ENCODE measurements at places on chromosomes 3 and 15.

DNA sequence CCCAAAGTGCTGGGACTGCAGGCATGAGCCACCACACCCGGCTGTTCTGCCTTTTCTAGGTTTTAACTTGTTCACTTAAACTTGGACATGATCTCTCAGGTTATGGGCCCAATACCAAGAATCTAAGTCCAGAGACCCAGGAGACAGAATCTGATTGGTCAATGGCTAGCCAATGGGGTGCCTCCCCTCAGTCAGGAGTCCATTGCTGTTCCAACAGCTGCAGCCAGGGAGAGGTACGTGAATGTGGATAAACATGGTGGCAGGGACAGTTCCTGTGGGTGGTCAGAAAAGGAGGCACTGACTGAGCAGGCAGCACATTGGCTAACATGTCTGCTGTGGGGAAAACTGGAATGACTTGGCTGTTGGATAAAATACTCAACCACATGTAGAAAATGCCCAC, 140.3 kb downstream of the RPLP1 start:
- no peak for DNase-seq

DNA sequence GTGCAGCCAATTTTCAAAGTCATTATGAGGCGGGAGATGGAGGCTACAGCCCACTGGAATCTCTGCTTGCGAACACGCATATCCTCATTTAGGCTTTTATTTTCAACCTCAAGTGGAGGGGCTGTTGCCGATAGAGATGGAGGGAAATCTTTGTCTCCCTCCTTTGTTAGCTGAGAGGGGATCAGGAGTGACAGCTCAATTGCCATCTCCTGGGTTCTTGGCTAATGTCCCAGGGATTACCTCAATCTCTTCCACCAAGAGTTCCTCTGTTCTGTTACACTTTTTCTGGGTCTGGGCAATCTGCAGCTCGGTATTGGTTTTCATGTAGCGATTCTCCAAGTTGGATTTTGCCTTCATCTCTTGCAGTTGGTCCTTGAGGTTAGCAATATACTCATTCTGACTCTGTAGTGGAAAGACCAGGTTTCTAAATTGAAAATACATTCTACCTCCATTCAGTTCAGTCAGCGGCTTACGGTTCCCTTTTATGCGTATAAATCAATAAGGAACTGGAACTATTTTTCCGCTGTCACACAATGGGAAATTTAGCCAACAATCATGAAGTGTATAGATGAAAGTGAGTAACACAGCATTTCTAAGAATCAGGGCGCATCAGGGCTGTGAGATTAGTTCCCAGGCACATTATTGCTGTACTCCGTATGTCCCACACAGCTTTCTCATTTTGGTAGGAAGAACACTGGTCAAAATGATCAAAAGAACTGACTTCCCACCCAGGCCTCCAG, 36.2 kb upstream of the RPL35A start:
- no peak for DNase-seq

DNA sequence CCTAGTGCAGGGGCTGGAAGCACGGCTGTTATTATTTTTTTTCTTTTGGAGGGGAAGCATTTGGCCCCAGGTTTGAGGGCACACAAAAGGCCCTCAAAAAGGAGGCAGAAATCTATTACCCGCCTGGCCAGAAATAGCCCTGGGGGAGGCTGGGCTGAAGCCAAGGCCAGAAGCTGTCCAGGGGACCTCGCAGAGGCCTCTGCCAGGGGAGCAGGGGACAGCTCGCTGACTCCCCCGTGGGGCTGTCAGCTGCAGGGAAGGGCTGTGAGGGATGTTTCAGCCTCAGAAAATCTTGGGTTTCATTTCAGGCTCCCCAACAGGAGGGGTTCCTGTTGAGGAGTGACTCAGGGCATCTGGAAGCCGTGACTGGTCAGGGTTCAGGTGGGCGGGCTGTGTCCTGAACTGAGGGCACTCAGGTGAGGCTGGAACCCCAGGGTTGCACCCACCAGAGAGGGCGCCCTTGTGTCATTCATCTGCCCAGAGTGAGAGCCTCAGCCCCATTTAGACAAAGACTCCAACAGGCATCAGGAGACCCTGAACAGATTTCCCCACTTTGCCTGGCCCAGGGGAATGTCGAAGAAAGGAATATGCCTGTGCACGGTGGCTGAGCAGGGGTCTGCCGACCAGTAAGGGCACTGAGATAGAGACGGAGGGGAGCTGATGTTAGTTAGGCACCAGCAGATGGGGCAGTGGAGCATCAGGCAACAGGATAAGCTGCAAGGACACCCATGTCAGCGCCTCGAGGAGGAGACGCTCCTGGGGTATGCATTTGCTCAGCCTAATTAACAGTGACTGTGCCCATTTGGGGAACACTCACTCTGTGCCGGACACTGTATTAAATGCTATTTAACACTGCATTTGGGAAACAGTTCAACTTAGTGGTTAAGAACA, 43.5 kb upstream of the SLC6A11 start:
- DNase-seq, result no peak

- no peak for DNase-seq
These were observed 1035.1 kb upstream of the NR2F2 start for GRCh38 chr15:95295363-95295762.

DNA sequence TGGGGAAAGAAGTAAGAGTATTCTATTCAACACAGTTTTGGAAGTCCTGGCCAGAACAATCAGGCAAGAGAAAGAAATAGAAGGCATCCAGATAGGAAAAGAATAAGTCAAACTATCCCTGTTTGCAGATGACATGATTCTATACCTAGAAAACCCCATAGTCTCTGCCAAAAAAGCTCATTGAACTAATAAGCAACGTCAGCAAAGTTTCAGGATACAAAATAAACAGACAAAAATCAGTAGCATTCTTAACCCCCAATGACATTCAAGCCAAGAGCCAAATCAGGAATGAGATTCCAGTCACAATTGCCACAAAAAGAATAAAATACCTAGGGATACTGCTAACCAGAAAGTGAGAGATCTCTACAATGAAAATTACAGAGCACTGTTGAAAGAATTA, 99.4 kb upstream of the MITF start:
- DNase-seq, result no peak

GRCh38 chr3:30539206-30539605, 67.2 kb upstream of the TGFBR2 start:
- no peak for DNase-seq

DNA sequence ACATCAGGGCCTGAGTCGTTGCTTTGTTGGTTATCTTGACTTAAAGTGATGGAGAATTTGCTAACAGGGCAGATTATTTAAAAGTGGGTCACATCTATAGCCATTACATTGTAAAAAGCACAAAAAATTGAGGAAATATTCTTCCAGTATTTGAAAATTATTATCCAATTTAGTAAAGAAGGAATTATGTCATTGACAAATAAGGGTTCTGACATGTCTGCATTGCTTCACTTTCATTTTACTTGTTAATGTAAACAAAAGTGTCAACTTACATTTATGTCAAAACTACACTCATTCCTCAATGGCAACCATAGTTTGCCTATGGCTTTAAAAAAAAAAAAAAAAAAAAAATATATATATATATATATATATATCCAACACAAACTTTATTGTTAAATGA, 3.4 kb upstream of the PARP14 start:
- DNase-seq, result no peak

DNA sequence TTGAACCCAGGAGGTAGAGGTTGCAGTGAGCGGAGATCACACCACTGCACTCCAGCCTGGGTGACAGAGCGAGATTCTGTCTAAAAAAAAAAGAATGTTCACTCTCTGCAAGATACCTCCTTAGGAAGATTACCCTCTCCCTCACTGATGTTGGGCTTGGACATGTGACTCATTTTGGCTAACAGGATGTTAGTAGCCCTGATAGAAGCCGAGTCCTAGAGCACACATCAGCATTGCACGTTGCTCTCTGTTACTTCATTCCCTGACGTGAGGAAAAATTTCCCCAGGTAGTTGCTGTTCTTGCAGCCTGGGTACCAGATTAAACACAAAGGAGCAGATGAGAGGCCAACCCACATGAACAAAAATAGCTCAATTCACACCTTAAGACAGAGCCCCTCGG, 78.1 kb upstream of the PRICKLE2 start:
- no peak for DNase-seq

DNA sequence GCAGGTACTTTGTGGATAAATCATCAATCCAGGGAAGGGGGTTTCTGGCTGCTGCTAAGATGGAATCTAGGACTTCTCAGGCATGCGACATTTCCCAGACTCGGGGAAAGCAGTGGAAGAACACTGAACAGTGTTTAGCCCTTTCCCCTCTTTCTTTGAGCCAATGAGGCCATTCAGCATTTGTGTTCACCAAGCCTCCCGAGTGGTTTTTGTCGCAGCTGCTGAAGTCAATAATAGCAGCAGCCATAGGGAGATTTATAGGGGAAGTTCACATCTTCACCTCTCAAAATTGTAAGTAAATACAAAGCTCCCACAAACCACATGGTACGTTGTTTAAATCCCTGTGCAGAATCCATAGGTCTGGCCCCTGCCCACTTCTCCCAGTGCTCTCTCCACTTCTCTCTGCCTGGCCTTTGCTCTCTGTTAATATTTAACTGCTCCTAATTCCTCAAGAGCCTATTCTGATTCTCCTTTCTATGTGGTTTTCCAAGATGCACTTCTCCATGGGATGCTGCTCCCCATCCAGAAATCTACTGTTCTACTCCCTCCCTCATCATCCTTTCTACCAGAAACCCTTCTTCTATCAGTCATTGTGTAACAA, 230.7 kb downstream of the SHQ1 start:
- no peak for DNase-seq

GRCh38 chr3:149170672-149171071, 41.2 kb downstream of the HPS3 start:
- DNase-seq, result no peak

GRCh38 chr15:48693484-48693883, 48.0 kb upstream of the FBN1 start:
- DNase-seq, result no peak

- DNase-seq, result no peak
These were observed 3.3 kb downstream of the LINS1 start for GRCh38 chr15:100598655-100599054.

DNA sequence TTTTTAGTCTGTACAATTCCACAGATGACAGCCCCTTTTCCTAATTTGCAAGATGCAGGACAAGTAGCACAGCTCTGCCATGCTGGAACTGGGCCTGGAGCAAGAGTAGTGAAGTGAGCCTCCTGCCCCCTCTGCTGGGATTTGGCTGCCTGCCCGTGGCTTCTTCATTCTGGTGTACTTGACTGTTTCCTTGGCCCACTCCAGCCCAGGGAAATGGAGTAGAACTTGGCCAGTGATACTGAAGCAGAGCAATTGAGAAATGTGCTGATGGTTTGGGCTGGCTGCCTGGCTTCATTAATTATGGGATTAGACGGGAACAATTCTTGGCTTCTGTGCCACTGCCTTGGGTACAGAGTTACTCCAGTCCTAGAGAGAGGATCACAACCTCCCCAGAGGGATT, 2.8 kb downstream of the GPD1L start:
- peak; percentile 96 for DNase-seq

- DNase-seq, result no peak
These were observed 768 bp upstream of the PDE12 start for GRCh38 chr3:57555306-57555705.

GRCh38 chr3:179100652-179101051, 29.0 kb upstream of the ZMAT3 start:
- peak; percentile 8 for DNase-seq

- DNase-seq, result no peak
These were observed 36.5 kb downstream of the RAF1 start for GRCh38 chr3:12627370-12627769.

DNA sequence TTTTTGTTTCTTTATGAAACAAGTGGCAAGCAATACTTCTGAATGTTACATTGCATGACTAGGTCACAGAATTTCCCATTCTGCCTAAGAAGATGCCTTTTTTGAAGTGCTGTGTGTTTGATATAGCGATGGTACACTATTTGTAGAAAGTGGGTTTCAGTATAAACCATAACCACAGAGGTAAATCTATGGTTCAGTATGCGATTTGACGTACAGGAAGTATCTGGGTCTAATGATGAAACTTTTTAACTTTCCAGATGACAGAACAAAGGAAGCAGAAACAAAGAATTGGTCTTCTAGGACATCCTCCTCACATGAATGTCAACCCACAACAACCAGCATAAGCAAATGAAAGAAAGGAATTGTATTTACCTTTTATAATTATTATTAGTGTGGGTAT, 133.4 kb upstream of the BHLHE40 start:
- DNase-seq, result no peak

- no peak for DNase-seq
These were observed 57.2 kb downstream of the NIPA2 start for GRCh38 chr15:22895465-22896190.

DNA sequence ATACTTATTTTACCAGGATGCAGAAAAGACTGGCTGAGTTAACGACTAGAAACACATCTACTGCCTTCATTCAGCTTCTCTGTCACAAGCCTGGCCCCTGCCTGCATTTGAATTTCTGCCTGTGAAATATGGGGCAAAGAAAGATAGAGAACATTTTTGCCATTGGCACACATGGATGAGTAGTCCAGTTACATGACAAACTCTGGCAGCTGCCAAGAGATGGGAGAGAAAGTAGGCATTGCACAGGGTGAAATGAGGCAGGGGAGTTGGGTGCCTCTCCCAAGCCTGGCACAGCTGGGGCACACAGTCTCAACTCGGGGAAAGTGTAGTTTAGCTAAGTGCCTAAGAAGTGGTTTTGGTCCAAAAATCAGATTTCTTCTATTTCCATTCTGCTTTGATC, 24.0 kb downstream of the ANXA2 start:
- no peak for DNase-seq

DNA sequence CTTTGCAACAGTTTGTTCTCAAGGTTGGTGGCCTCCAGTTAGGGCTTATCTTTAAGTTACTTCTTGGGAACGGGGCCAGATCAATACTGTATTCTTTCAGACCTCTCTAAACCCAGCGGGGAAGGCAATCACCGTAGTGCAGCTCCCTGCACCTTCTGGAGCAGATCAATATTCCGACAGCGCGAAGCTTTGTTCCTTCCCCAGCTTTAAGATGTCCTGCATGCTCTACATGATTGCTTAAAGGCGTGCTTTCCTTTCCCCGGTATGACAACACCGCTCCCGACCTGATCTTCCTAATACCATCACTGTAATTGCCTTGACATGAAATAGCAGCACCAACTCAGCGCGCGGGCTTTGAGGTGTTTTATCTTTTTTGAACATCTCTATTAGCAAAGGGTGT, 755.2 kb downstream of the NR2F2 start:
- no peak for DNase-seq

- no peak for DNase-seq
These were observed 213.9 kb upstream of the RBMS3 start for GRCh38 chr3:29067007-29067406.

- DNase-seq, result no peak
These were observed 1.7 kb downstream of the CCR1 start for GRCh38 chr3:46206282-46207015.

DNA sequence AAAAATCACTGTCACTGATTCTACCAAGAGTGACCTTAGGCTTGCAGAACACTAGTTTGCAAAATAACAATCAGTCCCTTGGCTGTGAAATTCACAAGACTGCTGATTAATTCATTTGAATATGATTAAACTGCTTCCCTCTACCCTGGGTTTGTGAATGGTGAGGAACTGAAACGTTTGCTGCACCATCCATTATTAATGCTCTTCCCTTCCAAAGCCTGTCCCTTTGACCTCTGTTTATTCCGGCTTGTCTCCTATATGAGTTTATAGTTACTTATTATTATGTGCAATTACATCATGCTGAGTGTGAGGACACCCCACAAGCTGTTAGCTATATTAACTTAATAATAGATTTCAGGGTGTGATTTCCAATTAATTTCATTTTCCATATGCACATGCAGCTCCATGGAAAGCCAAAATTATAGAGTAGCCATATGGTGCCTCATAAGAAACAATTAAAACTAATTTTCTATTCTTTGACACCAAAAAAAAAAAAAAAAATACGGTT, 96.5 kb downstream of the SUCLG2 start:
- peak; percentile 7 for DNase-seq

Data from NCI-H446 (cell line).